Daoy (cell line): ENCODE measurements at places on chromosomes 7 and 10. TPM values are rescaled to one million over a fixed set of nuclear protein-coding genes. Genes with fewer than 3 reads are reported as not detected.

DNA sequence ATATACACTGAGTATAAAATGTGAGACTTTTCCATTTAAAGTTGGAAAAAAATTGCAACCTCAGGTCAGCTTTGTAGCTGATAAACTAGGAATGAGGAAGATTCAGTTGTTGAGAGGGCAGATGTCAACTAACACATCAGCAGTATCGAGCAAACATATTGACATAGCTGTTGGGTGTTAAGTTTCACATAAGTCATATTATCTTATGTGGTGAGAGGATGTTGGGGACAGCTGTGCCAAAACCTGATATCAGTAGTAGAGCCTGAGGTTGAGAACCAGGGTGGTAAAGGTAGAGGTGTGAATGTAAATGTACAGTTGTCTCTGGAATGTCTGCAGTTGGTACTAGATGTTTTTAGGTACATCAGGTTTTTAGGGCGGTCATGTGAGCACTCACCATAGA lies 5.0 kb downstream of the ZRANB1 start:
- DNase-seq = no peak

DNA sequence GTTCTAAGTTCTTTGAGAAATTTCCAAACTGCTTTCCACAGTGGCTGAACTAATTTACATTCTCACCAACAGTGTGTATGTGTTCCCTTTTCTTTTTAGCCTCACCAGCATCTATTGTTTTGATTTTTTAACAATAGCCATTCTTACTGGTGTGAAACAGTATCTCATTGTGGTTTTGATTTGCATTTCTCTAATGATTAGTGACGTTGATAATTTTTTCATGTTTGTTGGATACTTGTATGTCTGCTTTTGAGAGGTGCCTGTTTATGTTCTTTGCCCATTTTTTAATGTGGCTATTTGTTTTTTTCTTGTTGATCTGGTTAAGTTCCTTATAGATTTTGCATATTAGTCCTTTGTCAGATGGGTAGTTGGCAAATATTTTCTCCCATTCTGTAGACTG lies 191.4 kb downstream of the AGMO start:
- no peak for DNase-seq

DNA sequence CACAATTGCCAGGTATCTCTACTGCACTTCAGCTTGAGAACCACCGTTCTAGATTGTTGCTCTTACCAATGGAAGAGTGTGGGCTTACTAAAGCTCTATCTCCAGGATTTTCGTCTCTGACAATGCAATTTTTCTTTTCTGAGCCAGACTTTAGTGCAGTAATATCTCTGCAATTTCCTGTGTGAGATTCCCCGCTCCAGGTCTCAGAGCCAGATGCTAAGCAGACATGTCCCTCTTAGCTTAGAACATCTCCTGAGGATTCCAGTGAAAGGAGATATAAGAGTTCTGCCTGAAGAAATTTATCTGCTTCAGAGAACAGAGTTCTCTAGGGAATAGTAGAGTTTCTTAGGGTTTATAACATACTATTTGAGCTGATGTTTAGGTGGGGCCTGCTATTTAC lies 82.0 kb downstream of the SND1 start:
- no peak for DNase-seq

GRCh38 chr10:129544205-129545202 lies 77.5 kb downstream of the MGMT start:
- DNase-seq = peak; percentile 40

- no peak for DNase-seq
These were observed 23.1 kb downstream of the DDC start for GRCh38 chr7:50542132-50542531.

DNA sequence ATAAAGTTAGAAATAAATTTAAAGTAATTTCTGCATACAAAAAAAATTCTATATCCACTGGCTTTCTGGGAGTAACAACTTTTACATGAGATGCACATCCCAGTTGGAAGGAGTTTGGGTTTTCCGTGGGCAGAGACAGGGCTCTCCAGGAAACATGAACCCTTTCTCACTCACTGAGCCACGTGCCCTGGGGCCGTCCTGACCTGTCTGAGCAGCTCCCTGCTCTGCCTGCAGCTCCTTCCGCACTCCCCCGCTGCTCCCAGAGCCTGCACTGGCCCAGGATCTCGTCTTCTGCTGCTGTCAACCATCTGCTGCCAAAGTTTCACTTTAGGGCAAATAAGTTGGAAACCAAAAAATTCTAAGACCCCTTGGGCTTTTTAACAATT lies 169.1 kb downstream of the DIP2C start:
- peak; percentile 24 for DNase-seq

GRCh38 chr7:17123020-17123419 lies 175.4 kb upstream of the AHR start:
- DNase-seq = no peak

The GPR146 gene
- total RNA-seq = 0.17 and 1.1 TPM in 2 replicates

The EPO gene
- total RNA-seq = not detected in 2 replicates

The WDFY4 gene
- total RNA-seq = not detected in 2 replicates

The HPSE2 gene
- 0.06 and 0.54 TPM in 2 replicates for total RNA-seq

The MSANTD7 gene
- total RNA-seq = 14.4 and 14.7 TPM in 2 replicates
